Amygdala (tissue), 56 donors: ENCODE measurements at places on chromosomes 2 and 18.

- DNase-seq: no peak
Observed at GRCh38 chr2:161166538-161167409, 6.5 kb downstream of the TANK start.

GRCh38 chr2:182541268-182541667 is 114.4 kb upstream of the PDE1A start:
- no peak for DNase-seq

DNA sequence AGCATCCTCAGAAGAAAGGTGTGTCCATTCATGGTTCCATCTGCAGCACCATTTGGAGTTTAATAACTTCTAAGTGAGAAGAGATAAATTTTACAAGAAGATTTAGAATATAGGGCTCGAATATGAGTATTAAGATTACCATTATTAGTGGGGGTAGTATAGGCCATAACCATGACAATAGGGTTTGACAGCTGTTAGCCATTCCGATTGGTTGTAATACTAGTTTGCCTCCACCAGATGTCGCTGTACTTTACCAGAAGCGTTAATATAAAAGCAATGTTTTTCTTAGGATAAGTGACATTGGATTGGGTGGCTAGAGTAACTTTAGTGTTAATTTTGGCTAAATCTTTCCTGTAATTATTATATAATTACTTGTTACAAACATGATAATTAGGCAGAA is 107.5 kb upstream of the SRD5A2 start:
- no peak for DNase-seq

- DNase-seq: no peak
Observed at GRCh38 chr2:97675430-97676113, 6.1 kb downstream of the C2orf92 start.

DNA sequence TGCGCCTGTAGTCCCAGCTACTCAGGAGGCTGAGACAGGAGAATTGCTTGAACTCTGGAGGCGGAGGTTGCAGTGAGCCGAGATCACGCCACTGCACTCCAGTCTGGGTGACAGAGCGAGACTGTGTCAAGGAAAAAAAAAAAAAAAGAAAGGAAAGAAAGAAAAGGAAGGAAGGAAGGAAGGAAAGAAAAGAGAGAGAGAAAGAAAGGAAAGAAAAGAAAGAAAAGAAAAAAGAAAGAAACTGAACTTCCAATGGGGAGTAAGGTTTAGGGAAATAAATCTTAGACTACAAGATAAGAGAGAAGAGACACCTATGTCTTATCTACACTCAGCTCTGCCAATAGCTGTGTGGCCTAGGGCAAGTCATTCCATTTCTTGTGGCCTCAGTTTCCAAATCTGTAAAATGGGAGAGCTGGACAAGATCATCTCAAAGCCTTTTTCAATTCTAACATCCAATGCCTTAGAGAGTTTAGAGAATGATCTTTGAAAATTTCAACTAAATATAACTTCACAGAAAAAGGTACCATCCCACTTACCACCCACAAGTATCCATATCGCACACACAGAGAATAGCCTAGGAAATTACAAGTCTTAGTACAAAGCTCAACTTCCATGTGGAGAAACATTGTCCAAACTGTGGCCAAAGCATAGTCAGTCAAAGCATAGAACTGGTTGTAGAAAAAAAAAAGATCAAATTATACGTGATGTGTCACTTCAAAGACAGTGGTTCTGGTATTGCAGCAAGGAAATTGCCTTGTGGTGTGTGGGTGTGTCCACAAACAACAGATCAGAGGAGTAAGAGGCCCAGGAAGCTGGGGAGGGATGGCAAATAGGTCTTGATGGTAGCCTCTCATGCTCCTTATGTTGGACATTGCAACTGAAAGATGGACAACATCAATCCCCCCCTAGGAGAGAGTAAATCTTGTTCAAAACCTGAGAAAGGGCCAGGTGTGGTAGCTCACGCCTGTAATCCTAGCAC is 42.4 kb downstream of the SLC14A2 start:
- DNase-seq: no peak

- no peak for DNase-seq
Observed at GRCh38 chr2:59182249-59182648, 941.1 kb upstream of the FANCL start.
